ENCODE measurements at places on chromosomes 3 and 15.

DNA sequence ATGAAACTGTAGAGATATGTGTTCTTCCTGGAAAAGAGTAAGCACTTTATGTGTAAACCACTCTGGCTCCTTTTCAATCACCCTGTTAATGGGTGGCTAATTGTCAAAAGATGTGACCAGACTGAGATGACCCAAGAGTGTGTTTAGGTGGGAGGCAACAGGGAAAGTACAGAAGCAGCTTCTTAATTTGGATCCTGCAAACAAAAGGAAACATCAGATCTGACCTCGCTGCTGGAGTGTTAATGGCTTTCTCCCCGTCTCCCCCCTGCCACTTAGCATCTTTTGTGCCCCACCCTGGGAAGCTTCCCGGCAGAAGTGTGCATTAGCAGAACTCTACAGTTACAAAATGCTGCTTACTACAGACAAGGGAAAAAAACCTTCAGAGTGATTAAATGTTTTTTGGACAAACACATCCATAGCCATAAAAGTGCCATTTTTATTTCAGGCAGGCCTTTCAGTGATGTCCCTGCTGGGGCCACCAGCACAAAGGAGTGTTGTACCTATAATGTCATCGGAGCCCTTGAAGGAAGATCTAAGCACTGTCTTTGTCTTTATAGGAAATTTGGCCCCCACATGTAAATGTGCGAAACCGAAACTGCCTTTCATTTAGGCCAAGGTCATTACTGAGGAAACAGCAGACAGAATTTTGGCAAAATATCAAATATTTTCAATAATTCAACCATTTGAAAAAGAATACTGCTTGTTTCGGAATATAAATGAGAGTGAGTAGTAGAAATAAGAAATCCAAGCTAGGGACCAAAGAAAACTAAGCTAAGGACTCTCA is 311.0 kb downstream of the WDR72 start:
- no peak for DNase-seq

DNA sequence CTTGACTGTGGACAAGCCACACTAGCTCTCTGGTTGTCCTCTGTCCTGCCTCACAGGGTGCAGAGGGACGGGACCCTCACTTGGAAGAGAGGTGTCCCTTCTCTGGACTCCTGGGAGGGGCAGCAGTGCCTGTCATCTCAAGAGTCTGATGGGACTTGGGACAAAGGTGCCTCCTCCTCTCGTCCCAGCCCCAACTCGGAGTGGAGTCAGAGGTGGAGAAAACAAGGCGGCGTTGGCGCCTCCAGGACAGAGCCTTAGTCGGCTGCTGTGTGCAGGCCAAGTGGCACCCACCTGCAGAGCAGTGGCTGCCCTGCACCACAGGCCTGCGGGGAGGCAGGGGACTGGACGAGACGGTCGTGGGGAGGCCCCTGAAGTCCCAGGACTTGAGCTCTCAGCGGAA is 9.4 kb upstream of the SEC13 start:
- DNase-seq, result no peak

GRCh38 chr15:65833501-65834205 is 35.6 kb upstream of the RAB11A start:
- peak; percentile 25 for DNase-seq

- DNase-seq, result no peak
Measured at GRCh38 chr15:54518156-54518882, 540.1 kb downstream of the UNC13C start.

DNA sequence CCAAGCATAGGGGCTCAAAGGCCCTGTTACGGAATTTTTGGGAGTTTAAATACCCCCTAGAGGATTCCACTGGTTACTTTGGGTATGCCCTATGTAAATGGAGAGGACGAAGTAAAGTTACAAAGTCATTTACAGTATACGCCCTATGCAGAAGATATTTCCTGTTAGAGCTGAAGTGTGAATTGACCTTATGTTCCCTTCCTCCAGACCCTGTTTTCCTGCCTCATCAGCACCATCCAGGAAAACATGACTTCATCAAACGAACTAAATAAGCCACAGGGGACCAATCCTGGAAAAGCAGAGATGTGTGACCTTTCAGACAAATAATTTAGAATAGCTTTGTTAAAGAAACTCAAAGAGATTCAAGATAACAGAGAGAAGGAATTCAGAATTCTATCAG is 177.4 kb downstream of the SQOR start:
- no peak for DNase-seq

DNA sequence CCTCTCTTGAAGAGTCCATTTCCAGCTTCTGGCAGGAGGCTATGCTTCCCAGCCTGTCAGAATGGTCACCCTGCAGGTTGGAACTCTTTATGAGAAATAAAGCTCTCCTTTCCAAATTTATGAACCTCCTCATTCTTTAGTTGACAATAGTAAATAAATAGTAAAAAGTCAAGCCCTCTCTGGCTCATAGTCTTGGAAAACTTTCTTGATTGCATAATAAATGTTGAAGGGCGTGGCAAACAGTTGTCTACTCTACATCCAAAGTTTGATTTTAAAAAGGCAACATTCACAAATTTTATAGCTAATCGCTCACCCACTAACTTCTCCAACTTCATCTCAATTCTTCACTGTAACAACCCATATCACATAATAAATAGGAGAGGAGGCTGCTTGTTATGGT is 58.8 kb downstream of the MCF2L2 start:
- DNase-seq, result no peak

GRCh38 chr3:159189994-159190669 is 388.3 kb downstream of the MFSD1 start:
- no peak for DNase-seq

DNA sequence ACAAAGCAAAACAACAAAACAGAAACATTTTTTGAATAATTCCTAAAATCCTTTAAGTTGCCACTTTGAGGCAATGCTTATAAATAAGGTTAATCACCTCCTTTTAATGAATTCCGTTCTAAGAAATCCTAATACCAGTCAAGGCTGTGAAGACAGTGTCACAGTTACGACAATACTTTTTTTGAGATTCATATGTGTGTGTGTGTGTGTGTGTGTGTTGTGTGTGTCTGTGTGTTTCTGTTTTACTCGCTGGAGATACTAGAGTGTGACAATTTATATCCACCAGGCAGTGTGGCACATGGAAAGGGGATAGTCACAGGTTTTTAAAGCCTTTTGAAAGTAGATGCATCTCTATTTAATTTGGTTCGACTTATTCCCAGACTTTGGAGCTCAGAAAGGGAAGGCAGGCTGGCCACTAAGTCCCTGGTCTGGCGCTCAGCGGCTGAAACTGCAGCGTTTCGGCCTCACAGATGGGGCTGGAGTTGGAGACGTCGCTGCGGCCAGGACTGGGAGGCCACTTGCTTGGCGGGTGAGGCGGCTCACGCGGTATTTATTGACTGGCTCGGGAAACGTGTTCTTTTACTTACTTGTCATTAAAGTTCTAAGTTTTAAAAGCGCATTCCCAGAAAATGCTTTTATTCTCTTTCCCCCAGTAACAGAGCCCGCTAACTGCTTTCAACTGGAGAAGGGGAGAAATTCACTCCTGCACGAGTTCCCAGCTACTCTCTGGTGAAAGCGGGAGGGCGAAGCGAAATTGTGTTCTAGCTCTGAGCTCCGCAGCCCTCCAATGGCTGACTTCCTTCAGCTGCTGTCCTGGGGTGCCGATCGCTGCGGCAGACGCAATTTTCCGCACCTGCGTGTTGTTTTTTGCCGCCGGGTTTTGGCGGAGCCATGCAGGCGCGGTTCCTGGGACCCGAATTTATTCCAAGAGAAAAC is 13.7 kb downstream of the ZIC1 start:
- DNase-seq, result no peak

GRCh38 chr3:184778426-184779332 is 33.3 kb upstream of the VPS8 start:
- peak; percentile 12 for DNase-seq

DNA sequence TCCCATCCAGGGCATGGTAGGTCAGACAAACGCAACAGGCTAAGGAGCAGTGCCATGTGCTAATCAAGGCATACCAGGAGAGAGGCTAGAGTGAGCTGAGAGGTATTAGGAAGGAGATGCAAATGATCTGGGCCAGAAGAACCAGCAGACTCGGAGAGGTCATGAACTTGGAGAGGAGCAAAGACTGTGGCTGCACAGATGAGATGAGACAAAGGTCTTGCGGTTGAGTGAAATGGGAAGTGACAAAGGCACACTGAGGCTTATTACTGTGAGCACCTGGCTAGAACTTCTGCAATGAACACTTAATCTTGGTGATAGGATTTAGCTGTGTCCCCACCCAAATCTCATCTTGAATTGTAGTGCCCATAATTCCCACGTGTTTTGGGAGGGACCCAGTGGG is 380.2 kb downstream of the ULK4 start:
- peak; percentile 22 for DNase-seq

DNA sequence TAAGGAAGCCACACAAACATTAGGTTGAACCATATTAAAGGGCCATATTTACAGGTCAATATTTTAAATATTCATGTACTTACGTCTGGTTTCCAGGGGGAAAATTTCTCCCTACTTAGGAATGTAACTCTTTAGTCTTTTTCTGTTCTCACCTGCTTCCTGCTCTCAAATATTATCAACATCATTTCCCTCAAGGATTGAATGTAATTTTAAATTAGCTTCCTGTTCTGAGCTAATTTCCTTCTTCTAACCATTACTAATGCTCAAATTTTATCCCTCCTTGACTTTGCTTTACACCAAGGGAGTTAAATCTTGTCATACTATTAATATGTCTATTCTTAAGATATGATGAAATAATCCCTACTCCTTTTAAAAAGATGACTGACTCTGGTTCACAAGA is 103.4 kb upstream of the UBP1 start:
- DNase-seq, result no peak

DNA sequence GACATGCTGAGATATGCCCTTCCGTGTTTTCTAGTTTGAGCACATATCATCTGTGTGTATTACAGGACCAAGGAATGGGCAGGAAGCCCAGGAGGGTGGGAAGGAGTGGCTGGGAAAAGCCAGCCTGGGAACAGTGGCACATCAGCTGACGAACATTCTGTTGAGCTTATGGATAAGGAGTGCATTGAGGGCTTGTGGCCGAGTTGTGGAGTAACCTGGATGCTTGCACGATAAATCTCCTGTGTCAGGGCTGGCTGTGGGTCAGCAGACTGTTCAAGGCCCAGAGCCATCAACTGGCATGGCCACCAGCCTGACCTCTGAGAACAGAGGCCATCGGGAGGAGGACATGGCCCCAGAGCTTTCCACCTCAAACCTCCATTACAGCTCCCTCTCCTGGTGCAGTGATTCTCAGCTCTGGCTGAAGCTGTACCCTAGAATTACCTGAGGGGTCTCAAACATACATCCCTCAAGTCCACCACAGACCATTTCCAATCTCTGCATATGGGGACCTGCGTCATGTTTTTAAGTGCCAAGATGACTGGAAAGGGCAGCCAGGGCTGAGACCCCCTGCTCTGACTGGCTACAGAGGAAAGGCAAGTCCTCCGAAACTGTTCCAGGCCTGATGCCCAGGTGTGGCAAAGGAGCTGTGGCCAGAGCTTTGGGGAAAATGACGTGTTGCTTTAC is 4.8 kb upstream of the VILL start:
- DNase-seq, result no peak

- peak; percentile 31 for DNase-seq
Measured at GRCh38 chr3:113630956-113631542, 65.4 kb downstream of the USF3 start.

- no peak for DNase-seq
Measured at GRCh38 chr15:73225358-73226015, 143.3 kb downstream of the HCN4 start.

DNA sequence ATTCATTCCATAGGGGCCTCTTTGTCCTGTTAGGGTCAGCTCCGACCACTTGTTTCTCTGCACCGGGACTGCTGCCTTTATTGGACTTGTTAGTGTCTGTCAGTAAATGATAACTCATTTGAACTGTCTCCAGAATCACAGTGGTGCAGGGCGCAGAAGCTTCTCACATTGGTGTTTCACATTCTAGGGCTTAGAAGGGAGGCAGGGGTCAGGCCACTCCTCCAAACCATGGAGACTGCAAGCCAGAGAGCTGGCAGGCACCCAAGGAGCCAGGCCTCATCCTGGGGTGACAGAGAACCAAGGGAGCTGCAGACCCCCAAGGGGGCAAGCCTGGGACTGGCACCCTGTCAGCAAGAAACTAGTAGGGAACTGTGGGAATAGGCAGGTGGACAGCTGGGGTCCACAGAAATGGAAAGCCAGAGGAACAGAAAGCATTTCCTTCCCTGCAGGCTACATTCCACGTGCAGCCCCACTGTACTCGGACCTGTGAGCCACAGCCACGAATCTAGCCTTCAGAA is 49.1 kb downstream of the CCNL1 start:
- no peak for DNase-seq

DNA sequence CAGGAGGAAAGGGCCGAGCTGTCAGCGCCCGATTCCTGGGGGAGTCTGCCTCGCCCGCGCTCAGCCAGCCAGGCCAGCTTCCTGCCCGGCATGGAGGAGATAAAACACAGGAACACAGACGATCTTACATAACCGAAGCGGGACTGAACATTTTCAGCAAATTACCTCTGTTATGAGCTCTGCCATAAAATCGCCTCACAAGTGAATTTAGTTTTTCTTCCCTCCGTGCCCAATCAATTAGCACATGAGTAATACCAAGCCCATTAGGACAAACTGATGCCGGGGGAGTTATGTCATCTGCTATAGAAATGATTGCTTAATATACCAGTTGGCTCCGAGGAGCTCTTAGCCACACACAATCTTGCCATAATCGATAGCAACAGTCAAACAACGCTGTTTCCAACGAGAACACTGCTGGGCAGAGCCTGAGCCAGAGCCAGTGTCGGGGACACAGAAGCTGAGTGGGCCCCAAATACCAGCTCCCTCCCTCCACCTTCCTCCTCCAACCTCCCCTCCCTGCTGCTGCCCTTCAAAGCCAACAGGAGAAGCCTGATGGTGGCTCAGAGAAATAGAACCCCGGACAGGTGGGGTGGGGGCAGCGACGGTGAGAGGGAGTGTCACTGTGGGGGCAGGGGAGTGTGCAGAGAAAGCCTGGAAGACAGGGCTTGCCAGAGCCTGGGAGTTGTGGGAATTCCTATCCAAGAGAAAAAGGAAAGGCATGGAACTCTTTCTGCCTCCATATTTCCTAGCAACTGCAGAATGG is 279.4 kb upstream of the TLE3 start:
- peak; percentile 5 for DNase-seq

GRCh38 chr3:108493862-108494261 is 16.5 kb downstream of the MYH15 start:
- DNase-seq, result no peak

DNA sequence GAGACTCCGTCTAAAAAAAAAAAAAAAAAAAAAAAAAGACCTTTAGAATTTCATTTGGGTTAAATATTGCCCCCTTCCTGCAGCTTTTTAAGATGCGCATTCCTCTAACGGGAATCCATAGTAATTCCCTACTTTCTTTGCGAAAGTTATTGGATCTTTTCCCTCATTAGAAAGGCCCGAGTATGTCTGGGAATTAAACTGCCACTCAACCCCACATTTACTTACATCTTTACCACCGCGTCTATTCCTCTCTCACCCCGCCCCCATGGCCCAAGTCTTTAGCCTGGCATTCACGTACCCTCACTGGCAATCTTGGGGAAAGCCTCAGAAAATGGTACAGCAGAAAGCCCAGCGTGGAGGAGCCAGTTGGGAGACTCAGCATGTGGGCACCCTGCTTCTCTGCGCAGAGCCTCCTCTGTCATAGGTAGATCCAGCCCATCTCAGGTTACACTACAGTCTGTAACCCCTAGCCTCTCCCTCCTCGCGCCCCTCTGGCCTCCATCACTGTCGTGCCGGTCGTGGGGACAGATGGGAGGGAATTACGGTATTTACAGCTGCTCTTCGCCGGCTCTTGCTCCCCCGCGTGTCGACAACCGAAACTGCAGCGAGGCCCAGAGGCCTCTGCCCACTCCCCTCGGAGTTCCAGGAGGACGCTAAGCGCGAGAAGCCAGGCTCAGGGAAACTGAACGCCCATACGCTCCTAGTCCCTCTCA is 6.4 kb upstream of the ANKDD1A start:
- DNase-seq, result peak; percentile 87

All from Kasumi-1 (cell line).